ENCODE measurements at places on chromosomes 5 and 9.

- DNase-seq = no peak
Observed at GRCh38 chr5:110769000-110769681, 30.3 kb downstream of the SLC25A46 start.

- DNase-seq = no peak
Observed at GRCh38 chr9:77374266-77374665, 196.9 kb downstream of the VPS13A start.

DNA sequence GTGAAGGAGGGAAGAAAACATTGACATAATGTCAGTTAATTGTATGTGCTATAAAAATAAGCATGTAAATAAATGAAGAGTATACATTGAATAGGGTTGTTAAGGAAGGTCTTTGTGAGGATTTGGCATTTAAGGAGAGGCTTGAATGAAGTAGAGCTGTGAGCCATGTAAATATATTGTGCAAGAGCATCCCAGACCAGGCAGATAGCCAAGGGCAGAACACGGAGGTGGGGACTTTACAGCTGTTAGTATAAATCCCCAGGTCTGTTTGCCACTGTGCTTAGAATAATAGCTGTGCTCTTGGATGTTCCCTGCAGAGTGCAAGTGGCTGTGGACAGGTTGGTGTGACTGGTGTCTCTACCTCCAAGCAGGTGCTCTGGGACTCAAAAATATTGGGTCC, 211.7 kb downstream of the LRRC70 start:
- no peak for DNase-seq

GRCh38 chr5:25005431-25005830, 360.7 kb upstream of the CDH10 start:
- no peak for DNase-seq

- DNase-seq = no peak
Observed at GRCh38 chr5:143586781-143587362, 183.4 kb upstream of the NR3C1 start.

- no peak for DNase-seq
Observed at GRCh38 chr5:9316041-9316440, 229.8 kb downstream of the SEMA5A start.

GRCh38 chr5:40909264-40909663, at the start of gene C7:
Gene C7, plus strand, starts transcription at chr5:40909497. Its CDS starts 114 bp downstream, at chr5:40909611.
- DNase-seq = no peak

DNA sequence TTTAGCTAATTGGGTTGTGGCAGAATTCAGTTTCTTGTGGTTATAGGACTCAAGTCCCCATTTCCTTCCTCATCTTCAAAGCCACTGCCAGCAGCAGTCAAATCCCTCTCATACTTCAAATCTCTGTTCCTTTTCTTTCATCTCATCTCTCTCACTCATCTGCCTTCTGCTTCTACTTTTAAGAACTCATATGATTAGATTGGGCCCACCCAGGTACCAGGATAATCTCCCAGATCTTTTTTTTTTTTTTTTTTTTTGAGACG, 8.0 kb upstream of the REEP5 start:
- DNase-seq = no peak

- DNase-seq = no peak
Observed at GRCh38 chr5:170418736-170419135, 29.6 kb upstream of the KCNMB1 start.

DNA sequence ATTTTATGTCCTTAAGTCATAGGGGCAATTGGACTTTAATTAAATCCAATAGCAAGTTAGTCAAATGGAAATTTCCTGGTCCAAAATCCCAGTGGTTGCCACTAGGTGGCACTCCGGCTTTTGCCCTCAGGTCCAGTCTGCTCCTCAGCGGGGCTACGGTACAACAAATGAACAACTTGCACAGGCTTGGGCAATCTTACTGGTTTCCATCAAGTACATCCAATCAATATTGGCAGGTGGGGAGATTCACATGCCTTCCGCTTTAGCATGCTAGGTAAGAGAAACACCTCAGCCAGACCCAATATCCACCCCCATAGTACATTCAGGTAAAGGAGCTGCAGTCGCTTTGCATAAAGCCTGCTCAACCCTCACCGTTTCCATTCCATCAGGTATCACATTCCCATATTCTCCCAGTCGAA, 6.3 kb upstream of the MXD3 start:
- no peak for DNase-seq

- no peak for DNase-seq
Observed at GRCh38 chr5:4204276-4205141, 608.9 kb downstream of the IRX1 start.

DNA sequence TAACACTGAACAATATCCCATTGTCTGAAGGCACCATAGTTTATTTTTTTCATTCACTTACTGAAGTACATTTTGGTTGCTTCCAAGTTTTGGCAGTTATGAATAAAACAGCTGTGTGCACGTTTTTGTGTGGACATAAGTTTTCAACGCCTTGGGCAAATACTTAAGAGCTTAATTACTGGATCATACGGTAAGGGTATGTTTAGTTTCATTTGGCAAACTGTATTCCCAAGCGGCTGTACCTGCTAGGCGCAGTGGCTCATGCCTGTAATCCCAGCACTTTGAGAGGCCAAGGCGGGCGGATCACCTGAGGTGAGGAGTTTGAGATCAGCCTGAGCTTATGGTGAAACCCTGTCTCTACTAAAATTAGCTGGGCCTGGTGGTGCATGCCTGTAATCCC, 63.7 kb upstream of the FAM120A start:
- DNase-seq = no peak

- no peak for DNase-seq
Observed at GRCh38 chr9:76395381-76395780, 1.2 kb upstream of the RFK start.

DNA sequence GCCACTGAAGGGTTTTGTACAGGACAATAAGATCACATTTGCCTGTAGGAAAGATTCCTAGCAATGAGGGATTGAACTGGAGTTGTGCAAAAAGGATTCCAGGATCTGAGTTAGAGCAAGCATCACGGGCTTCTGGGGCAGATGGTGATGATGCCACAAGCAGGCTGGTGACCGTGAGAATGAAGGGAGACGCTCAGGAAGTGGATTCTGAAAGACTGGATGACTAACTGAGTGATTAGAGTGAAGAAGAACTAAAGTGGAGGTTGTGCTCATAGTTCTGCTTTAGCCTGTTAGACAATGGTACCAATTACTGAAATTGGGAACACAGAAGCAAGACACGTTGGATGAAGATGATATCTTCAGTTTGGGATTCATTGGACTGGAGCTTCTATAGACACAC, 168.2 kb downstream of the CD180 start:
- DNase-seq = no peak

DNA sequence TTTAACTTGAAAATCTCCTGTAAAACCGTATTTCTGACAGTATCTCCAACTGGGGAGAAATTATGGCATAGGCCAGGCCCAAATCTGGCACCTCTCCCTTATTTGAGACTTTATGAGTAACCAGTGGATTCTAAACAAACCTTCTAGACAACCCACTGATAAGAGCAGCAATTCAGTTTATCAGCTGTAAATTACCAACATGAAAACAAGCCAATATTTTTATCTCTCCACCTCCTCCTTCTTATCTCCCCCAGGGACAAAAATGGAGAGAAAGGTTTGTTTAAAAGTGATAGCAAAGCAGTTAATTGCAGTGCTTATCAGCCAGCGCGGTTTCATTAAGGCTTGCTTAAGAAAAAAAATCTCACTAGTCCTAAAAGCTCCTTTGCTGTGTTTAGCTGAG, 53.8 kb downstream of the KCNV2 start:
- DNase-seq = no peak

DNA sequence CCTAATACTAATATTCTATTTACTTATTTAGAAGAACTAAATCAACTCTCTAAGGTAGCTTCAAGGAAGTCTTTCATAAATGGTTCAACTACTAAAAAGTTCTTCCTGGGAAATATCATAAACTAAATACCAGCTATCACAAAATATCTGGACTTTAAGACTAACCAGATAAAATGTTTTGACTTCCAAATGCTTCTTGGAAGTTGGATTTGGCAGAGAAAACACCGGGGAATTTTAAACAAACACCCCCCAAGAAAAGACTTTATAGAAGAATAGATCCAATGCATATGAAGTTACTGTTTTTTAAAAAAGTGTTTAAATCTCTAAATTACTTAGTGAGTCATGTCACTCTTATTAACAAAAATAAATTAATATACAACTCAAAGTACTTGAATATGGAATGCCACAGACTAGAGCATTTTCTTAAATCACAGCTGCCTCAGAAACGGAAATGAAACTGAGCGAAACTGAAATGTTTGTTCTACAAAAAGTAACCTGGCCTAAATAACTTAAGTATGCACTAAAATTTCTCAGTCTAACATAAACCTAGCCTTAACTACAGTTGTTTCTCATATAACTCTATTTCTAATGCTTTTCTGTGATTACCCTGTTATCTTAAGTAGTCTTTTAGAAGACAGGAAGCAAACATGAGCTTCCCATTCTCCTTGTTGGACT, 6.8 kb downstream of the ABCA1 start:
- DNase-seq = no peak

DNA sequence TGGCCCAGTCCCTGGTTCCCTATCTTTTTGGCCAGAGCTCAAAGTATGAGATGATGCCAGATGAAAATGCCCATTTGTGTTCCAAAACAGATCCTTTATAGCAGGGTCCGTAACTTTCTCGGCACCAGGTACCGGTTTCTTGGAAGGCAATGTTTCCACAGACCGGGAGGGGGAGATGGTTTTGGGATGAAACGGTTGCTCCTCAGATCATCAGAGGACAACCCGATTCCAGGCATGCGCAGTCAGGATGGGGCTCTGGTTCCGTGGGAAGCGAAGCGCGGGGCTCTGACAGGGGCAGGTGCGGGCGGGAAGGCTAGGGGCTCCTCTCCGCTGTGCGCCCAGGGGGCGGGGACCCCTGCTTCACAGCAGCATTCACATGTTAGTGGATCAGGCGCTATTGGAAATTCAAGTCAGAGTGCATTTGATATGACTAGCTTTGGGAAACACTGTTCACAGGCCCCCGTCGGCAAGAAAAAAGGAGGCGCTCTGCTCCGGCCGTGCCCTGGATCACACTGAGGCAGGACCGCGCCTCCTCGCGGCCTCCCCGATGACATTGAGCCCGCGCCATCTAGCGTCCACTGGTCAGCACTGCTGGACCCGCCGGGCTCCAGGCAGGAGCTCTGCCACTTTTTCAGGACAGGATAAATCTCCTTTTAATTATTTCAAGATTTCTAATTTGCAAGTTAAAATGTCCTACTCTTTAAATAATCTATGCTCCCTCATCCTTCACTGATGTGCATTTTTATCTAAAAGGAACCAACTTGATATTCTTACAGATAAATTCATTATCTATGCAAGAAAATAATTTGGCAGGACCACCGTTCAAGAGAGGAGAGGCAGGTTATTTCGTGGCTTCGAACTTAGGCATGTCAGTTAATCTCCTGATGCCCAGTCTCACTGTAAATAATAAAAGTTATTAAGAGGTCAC, 190.0 kb downstream of the FANCC start:
- DNase-seq = peak; percentile 86

DNA sequence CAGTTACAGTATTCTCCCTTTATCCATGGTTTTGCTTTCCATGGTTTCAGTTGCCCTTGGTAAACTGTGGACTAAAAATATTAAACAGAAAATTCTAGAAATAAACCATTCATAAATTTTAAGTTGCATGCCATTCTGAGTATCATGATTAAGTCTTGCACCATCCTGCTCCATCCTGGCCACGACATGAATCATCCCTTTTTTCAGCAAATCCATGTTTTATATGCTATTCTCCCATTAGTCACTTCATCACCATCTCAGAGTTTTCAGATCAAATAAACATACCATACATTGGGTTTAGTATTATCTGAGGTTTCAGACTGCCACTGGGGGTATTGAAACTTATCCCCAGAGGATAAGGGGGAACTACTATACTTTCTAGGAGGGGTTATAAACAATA, 234.4 kb upstream of the ATP10B start:
- DNase-seq = no peak

DNA sequence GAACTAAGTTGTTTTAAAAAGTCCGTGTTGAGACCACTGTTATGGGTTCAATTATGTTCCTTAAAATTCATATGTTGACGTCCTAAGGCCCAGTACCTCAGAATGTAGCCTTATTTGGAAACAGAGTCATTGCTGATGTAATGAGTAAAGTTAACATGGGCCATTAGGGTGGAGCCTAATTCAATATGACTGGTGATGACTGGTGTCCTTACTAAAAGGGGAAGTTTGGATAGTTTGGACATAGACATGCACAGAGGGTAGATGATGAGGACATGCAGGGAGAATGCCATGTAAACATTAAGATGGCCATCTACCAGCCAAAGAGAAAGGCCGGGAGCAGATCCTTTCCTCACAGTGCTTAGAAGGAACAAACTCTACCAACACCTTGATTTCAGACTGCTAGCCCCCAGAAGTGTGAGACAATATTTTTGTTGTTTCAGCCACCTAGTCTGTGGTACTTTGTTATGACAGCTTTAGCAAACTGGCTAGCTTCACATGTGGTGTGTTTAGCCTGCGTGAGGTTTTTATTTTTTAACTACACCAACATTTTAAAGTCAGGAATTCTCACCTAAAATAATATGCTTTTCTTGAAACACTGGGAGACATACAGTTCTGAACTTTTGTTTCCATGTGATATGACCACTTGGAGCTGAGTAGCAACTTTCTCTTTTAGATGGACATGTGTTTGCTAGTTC, 135.3 kb downstream of the YIPF5 start:
- DNase-seq = no peak

GRCh38 chr9:98884849-98885248, 58.9 kb upstream of the COL15A1 start:
- no peak for DNase-seq

DNA sequence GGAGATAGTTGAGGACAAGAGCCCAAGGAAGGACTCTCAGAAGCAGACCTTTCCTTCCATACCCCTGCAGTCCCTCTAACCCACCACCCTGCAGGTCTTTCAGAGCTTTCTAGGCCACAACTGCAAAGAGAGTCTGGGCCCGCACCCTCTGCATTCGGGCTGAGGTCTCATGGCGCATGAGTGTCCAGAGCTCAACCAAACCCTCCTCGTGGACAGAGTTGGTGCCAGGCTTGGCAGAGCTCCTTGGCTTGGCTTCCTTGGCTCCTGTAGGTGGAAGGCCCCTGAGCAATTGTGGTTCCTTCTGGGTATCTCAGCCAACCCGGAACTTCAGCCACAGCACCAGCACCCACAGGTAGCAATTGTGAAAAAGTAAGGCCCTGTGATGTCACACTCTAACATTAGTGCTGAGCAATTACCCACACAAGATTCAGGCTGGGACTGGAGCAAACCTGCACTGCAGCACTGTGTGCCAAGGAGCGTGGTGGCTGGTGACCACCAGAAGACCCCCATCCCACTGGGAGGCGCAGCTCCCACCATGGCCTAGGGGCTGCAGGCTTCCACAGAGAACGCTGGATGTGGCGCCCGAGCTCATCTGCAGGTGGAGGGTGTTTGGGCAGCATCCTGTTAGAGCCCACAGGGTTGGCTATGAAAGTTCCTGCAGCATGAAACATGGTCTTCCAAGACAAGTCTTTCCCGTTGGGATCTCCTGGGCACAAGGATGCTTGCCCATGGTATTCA, 38.8 kb downstream of the FOXI1 start:
- DNase-seq = no peak

DNA sequence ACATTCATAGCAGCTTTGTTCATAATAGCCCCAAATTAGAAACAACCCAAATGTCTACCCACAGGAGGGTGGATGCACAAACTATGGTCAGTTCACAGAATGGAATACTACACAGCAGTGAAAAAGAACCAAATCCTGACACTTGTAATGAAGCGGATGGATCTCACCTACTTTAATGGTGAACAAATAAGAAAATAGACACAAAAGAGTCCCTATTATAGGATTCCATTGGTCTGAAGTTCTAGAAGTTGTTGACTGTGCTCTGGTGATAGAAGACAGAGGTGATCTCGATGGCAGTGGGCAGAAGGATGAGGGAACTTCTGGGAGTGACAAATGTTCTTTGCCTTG, 20.6 kb upstream of the LAMC3 start:
- DNase-seq = no peak

- no peak for DNase-seq
Observed at GRCh38 chr5:170849374-170849773, 12.4 kb upstream of the RANBP17 start.
